ENCODE measurements at places on chromosomes 4 and X.

- no peak for DNase-seq
Observed at GRCh38 chr4:183831683-183832082, 73.4 kb upstream of the STOX2 start.

GRCh38 chr4:163500586-163500985 is 6.1 kb downstream of the TMA16 start:
- no peak for DNase-seq

GRCh38 chr4:182918791-182919302 is 1.7 kb upstream of the DCTD start:
- no peak for DNase-seq

DNA sequence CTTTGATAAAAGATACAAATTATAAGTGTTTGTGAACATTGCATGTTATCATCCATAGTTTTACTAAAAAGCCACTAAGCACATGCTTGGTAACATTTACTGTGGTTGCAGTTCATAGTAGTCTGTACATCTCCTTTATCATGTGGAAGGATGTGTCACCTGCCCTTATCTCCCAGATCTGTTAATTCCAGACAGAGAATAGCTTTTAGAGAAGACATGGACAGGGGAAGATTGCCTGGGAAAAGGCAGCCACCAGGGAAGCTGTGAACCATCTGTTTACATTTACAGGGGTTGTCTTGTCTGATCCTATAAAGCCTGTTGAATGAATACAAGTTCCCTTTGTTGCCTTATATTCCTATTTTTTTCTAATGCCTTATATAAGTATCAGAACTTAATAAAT is 396.0 kb downstream of the FAT4 start:
- no peak for DNase-seq

GRCh38 chr4:151314479-151314878 is 10.9 kb downstream of the SH3D19 start:
- DNase-seq = no peak

DNA sequence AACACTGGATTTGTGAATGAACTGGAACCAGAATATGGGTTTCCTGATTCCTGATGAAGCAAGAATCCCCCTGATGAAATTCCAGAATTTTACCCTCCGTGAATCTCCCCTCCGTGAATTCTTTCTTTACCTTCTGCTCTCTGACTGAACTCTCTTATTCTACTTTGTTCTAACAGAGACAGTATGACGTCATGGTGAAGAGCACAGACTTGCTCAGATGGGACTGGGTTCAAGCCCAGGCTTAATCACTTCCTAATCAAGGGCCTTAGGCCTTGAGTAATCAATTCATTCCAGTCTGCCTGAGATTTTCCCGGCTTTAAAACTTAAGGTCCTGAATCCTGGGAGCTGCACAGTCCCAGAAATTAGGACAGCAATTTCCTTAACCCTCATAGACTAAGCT is 64.5 kb downstream of the IQCM start:
- no peak for DNase-seq

DNA sequence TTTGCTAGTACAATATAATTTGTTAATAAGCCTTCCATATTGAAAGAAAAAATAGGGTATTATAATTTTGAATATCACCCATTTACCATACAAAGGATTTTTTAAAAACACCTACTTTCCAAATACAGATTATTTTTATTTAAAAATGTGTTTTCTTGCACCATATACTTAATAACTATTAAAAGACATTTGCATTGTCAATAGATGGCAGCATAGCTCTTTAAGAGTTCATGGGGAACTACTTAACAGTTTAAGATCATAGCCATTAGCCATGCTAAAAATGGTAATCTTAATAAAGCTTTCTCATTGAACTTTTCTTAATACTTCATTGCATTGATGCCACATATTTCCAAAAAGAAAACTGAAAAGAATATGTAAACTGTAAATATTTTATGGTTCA is 1995.9 kb downstream of the C4orf33 start:
- no peak for DNase-seq

DNA sequence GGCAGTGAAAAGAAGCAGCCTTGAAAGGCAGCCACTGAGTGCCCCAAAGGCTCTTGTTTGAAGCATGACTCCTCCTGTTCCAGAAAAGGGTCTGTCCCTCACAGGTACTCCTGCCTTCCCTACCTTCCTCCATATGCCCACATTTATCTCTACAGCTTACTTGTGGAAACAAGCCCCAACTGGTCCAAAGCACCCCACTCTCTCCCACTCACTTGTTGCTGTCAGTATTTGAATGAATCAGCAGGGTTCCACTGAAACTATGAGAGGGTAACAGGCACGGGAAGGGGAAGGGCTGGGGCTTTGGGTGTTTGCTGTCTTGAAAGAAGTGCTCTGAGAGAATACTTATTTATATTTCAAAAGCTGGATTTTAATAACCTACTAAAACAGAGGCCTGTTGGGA is 34.9 kb downstream of the GPR143 start:
- DNase-seq = no peak

DNA sequence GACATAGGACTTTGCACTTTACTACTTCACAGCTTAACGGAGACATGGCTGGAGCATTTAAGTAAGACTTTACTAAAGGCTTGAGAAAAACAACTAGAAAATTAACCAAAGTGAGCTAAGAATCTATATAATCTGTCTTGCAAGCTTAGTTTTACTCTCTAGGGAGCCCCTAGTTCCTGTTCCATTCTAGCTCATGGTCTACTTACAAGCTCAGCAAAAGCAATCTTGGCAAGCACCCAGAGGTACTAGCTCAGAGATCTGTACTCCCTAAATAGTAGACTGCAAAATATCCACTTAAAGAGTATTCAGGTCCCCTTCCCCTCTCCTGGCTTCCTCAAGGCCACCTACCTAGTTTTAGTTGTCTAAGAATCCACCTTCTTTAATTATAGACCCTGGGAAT is 469.0 kb downstream of the IDS start:
- DNase-seq = no peak

DNA sequence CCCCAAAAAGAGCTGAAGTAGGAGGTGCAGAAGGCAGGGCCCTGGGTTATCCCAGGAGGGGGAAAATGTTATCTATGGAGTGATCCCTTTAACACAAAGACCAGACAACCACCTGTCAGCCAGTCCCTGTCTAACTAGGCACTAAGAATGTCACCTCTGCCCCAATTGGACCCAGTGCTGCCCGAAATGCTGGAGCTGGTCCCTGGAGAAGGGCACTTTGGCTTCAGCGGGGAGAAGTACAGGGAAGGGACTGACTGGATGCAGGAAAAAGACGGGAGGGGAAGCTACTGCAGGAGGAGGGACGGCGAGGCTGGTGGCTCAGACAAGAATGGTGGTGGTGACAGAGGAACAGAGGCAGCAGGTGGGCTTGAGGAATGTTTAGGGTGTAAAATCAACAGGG is 17.3 kb downstream of the PHKA2 start:
- DNase-seq = no peak

GRCh38 chrX:65925005-65925404 is 114.9 kb downstream of the VSIG4 start:
- no peak for DNase-seq

DNA sequence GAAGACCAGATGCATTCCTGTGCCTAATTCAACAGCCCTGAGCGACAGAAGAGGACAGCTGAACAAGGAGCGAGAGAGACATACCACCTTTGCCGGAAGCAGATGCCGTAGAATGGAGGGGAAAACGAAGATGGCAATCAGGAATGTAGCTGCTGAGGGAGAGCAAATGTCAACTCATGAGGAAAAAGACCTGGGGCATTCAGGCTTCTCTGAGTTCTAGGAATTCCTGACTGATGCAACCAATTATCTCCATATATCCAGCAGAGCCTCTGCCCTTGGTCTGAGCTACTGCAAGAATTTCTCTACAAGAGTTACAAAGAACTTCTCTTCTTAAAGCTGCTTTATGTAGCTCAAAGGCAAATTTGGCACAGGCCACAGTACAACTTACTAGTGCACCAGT is 40.5 kb upstream of the INPP4B start:
- no peak for DNase-seq

DNA sequence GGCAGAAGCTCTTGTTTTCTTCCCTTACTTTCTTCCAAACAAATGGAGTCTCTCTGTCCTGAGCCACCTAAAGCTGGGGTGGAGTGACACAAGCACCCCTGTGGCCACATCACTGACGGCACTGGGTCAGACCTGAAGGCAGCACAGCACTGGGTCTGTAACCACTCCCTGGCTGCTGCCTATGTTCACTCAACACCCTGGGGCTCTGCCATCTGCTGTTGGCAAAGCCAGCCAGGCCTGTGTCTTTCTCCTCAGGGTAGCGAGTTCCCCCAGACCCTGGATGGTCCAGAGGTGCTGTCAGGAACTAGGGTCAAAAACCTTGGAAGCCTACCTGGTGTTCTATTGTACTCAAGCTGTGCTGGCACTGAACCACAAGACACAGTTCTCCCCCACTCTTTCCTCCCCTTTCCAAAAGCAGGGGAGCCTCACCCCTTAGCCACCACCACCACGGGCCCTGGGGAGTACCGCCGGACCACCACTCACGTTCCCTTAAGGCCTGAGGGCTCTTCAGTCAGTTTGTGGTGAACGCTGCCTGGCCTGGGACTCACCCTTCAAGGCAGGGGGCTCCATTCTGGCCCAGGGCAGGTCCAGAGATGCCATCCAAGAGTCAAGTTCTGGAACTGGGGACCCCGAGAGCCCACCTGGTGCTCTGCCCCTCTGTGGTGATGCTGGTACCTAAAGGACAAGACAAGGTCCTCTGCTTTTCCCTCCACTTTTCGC is 31.5 kb downstream of the TMEM271 start:
- DNase-seq = no peak

GRCh38 chr4:72383439-72383838 is 185.6 kb downstream of the ADAMTS3 start:
- DNase-seq = no peak

DNA sequence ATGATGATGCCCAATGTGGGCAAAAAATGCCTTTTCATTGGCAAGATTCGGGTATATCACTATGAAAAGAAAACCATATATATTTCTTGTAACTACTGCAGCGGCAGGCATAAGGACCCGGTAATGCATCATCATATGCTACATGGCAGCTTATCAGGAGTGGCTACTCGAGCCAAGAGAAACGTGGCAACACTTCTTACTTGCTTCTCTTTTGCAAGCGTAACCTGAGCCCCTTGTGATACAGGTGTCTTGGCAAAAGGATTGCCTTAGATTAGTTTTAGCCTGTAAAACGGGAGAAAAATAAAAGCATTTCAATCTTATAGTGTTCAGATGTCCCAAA is 280.3 kb downstream of the SPRY1 start:
- peak; percentile 47 for DNase-seq

- DNase-seq = no peak
Observed at GRCh38 chr4:52718123-52718522, 33.1 kb downstream of the ERVMER34-1 start.

DNA sequence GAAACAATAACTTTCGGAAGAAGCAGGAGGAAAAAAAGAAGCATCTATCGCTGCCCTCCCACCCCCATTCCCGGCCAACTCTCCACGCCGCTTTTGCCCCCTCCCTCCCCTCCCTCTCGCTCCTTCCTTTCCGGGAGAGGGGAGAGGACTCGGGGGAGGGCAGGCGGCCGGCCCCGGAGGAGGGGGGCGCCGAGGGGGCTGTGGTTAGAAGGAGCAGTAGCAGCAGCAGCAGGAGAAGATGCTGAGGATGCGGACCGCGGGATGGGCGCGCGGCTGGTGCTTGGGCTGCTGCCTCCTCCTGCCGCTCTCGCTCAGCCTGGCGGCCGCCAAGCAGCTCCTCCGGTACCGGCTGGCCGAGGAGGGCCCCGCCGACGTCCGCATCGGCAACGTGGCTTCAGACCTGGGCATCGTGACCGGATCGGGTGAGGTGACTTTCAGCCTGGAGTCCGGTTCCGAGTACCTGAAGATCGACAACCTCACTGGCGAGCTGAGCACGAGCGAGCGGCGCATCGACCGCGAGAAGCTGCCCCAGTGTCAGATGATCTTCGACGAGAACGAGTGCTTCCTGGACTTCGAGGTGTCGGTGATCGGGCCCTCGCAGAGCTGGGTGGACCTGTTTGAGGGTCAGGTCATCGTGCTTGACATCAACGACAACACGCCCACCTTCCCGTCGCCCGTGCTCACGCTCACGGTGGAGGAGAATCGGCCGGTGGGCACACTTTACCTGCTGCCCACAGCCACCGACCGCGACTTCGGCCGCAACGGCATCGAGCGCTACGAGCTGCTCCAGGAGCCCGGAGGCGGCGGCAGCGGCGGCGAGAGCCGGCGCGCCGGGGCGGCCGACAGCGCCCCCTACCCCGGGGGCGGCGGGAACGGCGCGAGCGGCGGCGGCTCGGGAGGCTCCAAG is 1.3 kb downstream of the PCDH7 start:
- DNase-seq = peak; percentile 85

- DNase-seq = no peak
Observed at GRCh38 chr4:131302108-131302507, 1847.0 kb upstream of the PCDH10 start.

DNA sequence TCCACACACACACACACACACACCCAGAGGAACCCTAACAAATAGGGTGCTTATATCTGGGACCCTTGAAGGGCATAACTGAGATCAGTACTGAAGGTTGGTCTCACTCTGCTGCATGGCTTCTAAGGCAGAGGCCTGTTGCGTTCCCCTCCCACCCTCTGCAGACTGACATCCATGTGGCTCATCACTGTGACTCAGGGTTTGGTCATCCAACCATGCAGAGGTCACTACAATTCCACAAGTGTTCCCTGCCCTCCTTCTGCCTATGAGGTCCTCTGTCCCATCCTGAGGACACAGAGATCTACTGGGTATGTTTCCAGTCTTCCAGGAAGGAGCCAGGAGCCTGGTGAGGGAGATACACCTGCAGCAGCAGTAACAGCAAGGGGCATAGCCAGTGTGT is 55.8 kb downstream of the XAGE2 start:
- DNase-seq = no peak

GRCh38 chr4:2702361-2702760 is 53.8 kb downstream of the TNIP2 start:
- DNase-seq = no peak

DNA sequence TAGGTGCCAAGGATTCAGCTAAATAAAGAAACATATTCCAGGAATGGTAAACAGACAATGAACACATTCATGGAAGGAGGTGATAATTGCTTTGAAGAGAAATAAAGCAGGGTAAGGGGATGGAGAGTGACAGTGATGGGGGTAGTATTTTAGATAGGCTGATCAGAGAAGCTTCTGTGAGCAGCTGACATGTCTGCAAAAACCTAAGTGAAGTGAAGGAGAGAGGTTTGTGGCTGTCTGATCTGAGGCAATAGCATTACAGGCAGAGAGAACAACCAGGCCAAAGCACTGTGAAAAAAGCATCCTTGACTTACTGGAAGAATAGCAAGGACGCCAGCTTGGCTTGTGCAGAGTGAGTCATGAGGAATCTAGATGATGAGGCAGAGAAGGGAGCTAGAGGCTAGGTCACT is 271.9 kb upstream of the GATB start:
- no peak for DNase-seq

GRCh38 chrX:106621836-106622235 is 10.1 kb downstream of the RADX start:
- DNase-seq = no peak

DNA sequence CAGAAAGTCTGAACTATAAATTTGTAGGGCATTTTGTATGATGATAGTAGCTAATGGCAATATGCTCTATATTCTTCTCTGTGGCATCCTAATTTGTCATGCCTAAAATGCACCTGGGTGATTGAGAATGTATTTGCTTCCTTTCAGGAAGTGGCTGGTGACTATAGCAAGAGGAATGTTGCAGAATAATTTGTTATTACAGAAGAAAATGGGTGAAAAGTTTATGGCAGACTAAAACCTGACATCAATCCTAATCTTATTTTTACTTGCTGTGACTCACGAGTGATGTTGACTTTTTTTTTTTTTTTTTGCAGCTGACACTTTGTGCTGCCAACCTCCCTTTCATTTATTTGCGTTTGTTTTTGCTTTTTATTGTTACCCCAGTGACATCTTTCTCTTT is 141.1 kb downstream of the MSL3 start:
- no peak for DNase-seq

GRCh38 chr4:121360495-121360894 is 20.3 kb downstream of the QRFPR start:
- DNase-seq = no peak

All from pancreas (tissue), 10 donors.